ENCODE measurements at places on chromosomes 7 and 10.

DNA sequence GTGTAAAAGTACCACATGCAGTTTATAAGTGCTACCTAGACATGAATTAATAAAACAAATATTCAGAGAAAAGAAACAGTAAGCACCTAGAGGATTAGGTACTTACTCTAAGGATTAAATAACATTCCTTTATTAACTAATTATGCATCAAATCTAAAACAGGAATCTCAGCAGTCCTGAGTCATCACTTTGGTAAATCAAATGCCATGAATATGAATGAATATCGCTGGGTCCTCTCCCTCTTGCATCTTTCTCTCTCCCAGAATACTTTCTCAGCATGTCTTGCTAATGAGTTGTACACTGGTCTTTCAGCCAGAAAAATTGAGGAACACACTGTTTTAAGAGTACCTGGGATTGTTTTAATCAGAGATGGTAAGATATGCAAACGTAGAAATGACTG is 225.5 kb upstream of the NFE2L3 start:
- no peak for DNase-seq

DNA sequence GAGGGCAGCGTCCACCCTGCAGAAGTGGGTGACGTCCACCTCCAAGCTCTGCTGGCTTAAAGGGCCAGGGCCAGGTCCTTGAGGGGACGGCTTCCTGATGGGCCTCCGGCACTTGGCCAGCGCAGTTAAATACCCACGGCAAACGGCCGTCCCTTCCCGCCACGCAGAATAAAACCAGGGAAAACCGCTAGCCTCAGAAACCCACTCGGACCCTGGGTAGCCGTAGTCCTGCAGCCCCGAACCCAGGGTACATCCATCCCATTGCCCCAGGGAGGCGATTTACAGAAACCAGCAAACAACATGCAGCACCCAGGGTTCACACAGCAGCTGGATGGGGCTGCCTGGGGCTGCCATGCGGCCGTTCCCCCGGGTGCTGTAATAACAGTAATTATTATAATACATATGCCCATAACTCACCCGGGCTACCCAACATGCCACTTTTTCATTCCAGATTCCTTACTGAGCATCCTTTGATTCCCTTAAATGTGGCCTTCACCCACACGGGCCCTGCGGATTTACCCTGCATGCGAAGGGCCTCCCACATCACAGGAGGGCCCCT is 81.5 kb upstream of the PDGFA start:
- DNase-seq, result no peak

DNA sequence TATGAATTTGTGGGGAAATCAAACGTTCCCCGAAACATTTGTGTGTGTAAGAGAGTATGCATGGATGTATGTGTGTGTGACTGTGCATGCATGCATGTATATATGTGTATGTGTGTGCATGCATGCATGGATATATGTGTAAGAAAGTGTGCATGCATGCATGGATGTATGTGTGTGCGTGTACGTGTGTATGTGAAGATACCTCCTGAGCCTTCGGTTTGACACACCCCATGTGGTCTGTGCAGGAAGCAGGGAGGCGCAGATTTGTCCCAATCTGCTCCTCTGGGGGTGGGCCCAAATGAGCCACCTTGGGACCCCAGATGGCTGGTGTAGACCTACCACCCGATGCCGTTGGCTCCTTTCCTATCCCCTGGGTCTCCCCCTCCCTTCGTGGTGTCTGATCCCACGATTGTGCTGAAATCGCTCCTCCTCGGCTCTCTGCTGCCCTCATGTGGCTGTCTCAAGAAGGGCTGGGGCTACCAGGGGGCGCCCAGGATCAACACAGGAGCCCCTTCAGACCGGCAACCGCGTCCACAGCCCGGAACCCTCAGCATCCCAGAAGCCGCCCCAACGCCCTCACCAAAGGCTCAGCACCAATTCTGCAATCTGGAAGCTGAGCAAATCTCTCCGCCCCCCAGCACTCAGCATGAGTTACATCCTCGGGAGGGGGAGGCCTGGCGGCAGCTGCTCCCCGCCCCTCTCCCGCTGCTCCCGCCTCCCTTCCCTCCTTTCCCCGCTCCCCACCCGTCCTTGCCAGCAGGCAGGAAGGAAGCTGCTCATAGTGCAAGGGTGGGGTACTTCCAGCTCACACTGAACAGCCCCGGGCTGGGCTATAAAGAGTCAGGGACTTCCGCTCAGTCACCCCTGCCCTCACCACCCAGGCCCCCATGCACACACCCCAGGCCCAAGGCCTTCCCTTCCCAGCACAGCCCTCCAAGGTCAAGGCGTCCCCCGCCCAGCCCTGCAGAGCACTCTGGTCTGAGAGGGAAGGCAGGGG is 2.3 kb upstream of the NOS3 start:
- peak; percentile 80 for DNase-seq

GRCh38 chr10:97659589-97659988 is 19.1 kb downstream of the PI4K2A start:
- DNase-seq, result peak; percentile 26

DNA sequence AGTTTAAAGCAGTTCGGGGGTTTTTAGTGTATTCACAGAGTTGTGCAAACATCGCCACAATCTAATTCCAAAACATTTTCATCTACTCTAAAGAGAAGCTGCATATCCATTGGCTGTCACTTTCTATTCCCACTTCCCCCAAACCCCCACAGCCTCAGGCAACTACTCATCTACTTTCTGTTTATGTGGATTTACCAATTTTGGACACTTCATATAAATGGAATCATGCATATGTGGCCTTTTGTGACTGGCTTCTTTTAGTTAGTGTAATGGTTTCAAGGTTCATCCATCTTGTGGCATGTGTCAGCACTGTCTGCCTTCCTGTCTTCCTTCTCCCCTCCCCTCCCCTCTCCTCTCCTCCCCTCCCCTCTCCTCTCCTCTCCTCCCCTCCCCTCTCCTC is 78.5 kb upstream of the FZD1 start:
- DNase-seq, result no peak

GRCh38 chr7:114786455-114786854 is 135.4 kb upstream of the MDFIC start:
- DNase-seq, result no peak

Data from AG08396 (cell line).